ENCODE measurements at places on chromosomes 1 and 21.

DNA sequence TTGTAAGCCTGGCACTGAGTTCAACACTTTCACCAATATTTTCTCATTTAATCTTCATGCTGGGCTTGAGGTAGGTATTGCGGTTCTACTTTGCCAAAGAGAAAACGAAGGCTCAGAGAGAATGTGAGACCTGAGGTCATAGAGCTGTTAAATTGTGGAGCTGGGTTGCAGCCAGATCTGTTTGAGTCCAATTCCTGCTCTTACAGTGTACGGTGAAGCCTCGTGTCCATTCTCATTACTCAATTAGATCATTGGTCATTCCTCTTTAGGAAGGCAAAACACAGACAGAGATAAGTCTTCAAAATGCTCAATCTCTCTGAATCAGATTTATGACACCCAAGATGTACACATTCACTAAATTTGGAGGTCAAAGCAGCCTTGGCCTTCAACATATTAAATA lies 559.0 kb upstream of the DAB1 start:
- no peak for DNase-seq

- DNase-seq, result no peak
Observed at GRCh38 chr1:160409486-160409885, 9.1 kb downstream of the VANGL2 start.

DNA sequence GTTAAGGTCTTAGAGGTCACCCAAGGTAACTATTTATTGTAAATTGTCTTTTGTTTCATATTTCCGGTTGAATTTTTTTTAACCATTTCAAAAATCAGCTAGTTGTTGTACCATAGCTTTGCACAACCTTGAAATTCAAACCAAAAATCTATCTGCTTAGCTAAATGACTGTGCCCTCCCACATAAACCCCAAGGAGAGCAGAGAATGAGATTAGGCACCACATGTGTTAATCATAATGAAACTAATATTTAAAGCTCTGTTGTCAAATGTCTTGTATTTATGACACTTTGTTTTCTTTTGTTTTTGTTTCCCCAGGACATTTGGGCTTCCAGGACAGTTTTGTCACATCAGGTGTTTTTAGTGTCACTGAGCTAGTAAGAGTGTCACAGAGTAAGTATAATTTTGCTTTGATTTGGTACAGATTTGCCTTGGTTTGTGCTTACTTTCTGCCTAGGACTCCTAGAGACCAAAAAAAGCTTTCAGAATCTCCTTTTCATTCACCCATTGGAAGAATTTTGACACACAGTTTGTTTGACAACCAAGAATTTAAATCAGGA lies 249.9 kb downstream of the NFIA start:
- no peak for DNase-seq

- DNase-seq, result peak; percentile 62
Observed at GRCh38 chr21:27346041-27346448, 379.2 kb upstream of the ADAMTS5 start.

DNA sequence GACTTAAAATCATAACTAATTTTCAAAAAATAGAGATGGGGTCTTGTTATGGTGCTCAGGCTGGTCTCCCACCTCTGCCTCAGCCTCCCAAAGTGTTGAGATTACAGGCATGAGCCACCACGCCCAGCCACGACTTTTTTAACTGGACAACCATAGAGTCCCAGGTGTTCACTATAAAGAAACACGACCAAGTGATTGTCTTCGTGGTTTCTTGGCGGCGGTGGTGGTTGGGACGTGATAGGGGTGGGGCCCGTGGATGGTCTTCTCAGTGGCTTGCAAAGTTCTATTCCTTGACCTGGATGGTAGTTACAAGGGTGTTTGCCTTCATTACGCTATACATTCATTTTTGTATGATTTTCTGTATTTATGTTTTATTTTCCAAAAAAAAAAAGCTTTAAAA lies 34.6 kb upstream of the COX20 start:
- DNase-seq, result no peak

GRCh38 chr1:24411963-24412362 lies 1.6 kb downstream of the STPG1 start:
- DNase-seq, result peak; percentile 37

- no peak for DNase-seq
Observed at GRCh38 chr1:160855181-160855981, 7.3 kb downstream of the CD244 start.

DNA sequence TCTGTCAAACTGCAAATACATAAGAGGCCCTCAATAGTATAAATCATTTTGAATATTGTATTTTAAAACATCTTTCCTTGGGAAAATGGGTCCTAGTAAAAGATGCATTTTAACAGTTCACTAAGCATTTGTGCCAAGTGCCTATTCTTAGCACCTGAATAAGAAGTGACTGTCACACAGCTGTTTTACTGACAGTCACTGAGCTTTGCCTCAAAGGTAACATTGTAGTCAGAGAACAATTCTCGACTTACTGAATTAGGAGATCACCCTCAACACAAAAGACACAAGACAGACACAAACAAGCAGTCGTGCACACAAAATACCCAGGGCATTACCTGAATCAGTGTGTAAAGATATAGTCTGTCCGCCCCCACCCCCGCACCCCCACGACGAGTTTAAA lies 408 bp downstream of the ESRRG start:
- no peak for DNase-seq

DNA sequence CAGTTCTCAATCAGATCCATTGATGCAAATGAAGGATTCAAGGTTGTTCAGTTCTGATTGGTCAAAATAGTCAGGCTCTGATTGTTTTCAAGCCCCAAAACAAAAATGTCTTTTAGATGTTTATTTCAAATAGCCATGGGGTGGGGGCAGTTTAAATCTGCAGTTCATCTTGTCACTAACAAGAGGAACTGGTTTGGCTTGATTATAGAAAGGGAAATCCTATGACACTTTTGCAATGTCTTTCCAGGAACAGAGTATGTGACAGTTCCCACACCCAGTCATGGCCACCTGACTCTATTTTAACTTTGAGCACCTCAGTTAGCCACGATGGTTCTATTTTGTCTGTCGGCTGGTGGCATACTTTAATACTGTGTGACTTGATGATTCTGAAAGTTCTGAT lies 1544.1 kb downstream of the PLA2G4A start:
- no peak for DNase-seq

DNA sequence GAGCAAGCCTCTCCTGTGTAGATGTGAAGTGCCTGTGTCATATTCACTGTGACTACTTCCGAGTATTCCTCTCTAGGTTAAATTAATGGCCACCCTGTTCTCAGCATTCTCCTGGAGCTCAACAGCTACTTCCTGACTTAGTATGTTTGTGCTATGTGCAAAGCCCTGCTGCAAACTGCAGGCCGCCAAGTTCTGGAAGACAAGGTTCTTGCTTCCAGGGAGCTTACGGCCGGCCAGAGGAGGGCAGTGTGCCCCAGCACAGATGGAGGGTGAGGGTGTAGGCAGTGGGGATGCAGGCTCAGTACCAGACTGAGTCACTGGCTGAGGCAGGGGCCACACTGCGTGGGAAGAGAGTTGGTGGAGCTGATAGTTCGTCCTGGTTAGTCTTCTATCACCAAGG lies 43.2 kb downstream of the ELK4 start:
- DNase-seq, result peak; percentile 87

DNA sequence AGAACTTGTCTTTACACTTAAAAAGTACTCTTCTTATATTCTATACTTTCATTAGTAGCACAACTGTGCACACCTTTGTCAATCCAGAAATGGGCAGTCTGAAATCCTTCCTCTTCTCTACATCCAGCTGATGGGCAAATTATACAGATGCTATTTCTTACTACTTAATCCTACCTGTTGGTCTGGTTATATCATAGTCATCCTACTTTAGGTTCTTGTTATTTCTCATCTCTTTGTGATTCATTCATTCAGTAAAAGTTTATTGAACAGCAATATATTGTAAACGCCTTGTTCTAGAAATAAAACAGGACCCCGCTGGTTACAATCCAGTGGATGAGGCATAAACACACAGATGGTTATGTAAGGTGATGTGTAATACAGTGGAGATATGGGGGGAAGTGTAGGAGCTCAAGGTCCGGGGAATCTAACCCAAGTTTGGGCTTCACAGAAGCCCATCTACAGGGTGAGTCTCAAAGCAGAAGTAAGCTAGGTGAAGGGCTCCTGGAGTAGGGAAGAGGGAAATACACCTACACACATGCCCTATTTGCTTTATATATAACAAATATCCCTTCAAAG lies 11.8 kb upstream of the FUBP1 start:
- no peak for DNase-seq

DNA sequence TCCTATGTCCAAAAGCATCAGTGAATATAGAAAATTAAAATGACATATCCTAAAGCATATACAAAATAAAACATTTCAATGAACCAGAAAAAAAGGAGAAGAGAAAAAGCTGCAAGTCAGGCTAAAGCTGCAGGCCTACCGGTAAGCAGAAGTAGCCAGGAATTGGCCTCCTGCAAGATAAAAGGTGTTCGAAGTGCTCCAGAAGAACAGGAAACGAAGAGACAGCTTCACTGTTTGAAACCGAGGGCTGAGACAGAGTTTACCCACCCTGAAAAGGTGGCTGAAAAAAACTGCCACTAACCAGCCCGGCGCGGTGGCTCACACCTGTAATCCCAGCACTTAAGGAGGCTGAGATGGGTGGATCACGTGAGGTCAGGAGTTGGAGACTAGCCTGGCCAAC lies 37.4 kb downstream of the NSL1 start:
- no peak for DNase-seq

DNA sequence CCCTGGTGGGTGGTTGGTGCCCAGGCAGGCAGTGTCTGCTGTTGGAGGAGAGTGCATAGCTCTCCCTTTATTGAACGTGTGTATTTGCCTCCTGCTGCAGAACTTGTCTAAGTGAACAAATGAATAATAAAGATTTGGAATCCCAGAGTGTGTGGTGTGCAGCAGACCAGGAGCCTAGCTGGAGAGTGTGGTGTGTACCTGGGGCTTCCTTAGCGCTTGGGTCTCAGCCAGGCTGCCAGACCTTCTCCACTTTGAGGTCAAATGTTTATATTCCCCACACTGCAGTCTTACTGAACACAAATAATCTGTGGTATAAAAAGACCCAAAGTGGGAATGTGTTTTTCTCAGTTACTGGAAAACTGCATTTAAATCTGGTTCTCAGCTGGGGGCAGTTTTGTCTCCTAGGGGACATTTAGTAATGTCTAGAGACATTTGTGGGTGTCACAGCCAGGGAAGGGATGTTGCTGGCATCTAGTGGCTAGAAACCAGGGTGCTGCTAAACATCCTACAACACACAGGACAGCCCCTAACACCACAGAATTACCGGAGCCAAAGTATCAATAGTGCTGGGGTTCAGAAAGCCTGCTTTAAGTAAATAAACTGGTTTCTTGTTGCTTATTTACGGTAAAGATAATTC lies 23.6 kb downstream of the SLC37A1 start:
- DNase-seq, result no peak

GRCh38 chr1:50279622-50280330 lies 143.5 kb downstream of the DMRTA2 start:
- DNase-seq, result no peak

DNA sequence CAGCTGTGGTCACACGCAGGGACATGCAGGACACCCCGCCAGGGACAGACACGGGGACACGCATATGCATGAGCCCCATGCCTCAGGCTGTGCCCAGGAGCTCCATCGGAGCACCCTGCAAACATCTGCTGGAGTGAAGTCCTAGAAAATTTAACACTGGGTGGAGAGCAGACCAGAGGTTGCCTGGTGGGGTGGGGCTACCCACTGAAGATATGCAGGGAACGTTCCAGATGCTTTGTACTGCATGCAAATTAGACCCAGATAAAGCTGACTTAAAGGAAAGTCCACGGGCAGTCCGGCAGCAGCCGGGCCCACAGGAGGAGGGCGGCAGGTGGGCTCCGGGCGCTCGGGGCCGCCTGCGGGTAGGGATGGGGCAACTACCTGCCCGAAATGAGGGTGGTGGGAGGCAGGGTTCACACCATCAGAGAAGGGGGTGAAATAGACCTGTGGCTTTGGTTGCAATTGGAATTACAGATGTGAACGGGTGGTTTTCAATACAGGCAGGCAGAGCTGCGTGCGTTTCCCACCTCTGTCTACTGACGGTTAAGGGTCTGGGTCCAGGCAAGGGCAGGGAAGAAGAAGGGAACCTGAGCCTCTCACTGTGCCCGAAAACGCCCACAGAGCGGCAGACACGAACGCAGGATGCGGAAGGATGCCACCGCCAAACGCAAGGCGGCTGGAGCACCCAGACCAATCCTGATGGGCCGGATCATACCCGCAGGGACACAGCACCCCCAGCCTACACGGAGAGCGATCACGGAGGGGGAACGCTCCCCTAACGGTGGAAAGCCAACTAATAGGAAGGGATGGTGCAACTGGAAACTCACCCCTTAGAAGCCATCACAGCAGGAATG lies 21.0 kb downstream of the CFAP74 start:
- peak; percentile 64 for DNase-seq

DNA sequence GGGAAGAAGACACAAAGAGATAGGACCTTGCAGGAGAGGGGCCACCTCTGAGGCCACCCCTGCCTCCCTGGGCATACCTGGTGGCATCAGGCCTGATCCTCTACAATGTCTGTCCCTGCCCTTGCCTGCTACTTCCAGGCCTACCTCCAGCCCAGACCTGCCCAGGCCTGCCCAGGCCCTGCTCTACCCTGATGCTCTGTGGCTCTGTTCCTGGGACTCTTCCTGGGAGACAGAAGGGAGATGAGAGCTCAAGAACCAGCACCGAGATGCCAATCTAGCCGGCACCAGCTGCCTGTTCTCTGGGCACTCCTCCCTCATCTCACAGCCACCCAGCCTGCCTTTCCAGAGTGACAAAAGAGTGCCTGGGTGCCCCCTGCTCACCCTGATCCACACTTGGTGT lies 2.7 kb downstream of the CELF3 start:
- DNase-seq, result no peak

Measured in osteoblast (primary cell).